ENCODE measurements at places on chromosomes 5 and 9.

GRCh38 chr5:18546591-18546990, 912.3 kb downstream of the TAF11L14 start:
- no peak for DNase-seq

DNA sequence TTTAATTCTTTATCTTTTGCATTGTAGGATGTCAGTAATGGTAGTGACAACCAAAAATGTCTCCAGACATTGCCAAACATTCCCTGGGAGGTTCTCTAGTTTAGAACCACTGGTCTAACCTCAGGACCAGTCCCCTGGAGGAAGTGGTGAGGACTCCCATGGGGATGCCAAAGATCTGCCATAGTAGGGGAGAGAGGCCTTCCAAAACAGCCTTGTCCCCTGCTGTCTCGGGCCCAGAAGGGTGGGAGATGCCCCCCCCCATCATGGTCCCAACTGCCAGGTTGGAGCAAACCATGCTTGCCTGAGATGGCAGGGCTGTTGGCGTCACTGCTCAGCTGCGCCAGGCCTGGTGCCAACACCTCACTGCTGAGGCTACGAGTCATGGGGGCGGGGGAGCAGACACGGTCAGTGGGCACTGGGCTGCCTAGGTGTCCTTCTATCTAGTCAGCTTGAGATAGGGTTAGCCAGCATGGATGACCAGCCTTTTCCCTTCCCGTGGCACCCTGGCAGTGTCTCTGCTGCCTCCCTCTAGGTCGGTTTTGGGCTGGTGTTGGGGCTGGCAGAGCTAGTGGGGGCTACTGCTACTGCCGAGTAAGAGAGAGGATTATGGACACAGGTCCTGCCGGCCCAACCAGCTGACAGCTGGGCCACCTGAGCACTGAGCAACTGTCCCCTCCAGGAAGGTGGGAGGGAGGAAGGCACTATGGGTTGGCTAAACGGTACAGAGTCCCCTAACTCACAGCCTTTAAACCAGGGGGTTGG, 8.3 kb upstream of the CXXC5 start:
- no peak for DNase-seq

- no peak for DNase-seq
Measured at GRCh38 chr9:76378367-76379073, 15.7 kb downstream of the RFK start.

- DNase-seq, result no peak
Measured at GRCh38 chr5:38240212-38240611, 18.1 kb upstream of the EGFLAM start.

DNA sequence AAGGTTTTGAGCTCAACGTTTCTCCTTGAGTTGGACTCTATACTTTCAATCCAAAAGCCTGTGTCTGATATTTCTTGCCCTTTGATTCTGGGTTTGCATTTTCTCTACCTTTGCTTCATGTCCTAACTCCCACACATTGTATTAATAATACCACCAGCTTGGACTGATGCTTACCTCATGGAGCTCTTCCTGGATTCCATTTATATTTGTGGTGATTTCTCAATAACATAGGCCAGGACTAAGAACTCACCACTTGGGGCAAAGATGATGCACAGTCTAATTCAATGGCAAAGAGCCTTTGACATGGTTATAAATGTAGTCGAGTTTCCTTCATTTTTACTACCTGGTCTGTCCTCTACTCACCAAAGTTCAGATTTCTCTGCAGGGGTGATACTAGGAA, 27.5 kb upstream of the EFNA5 start:
- no peak for DNase-seq

GRCh38 chr5:428219-428618, 14.8 kb upstream of the EXOC3 start:
- DNase-seq, result no peak

DNA sequence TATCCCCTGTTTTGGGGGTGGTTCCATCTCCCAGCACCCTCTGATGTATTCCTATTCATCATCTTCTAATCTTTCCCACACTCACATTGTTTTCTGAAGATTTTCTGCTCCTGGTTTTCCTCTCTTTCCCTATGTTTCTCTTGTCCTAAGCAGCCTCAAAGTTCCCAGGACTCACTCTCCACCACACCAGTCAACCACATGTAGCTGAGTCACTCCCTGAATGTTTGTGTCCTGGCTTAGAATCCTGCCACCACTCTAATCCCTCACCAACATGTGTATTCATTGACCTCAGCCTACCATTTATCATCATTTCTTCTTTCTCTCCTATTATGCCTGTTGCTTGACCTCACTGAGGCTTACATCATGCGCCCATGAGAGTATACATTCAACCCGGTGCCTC, 282.4 kb upstream of the ADAMTS16 start:
- DNase-seq, result no peak

- DNase-seq, result peak; percentile 95
Measured at GRCh38 chr9:95127249-95128176, 190.0 kb downstream of the FANCC start.

DNA sequence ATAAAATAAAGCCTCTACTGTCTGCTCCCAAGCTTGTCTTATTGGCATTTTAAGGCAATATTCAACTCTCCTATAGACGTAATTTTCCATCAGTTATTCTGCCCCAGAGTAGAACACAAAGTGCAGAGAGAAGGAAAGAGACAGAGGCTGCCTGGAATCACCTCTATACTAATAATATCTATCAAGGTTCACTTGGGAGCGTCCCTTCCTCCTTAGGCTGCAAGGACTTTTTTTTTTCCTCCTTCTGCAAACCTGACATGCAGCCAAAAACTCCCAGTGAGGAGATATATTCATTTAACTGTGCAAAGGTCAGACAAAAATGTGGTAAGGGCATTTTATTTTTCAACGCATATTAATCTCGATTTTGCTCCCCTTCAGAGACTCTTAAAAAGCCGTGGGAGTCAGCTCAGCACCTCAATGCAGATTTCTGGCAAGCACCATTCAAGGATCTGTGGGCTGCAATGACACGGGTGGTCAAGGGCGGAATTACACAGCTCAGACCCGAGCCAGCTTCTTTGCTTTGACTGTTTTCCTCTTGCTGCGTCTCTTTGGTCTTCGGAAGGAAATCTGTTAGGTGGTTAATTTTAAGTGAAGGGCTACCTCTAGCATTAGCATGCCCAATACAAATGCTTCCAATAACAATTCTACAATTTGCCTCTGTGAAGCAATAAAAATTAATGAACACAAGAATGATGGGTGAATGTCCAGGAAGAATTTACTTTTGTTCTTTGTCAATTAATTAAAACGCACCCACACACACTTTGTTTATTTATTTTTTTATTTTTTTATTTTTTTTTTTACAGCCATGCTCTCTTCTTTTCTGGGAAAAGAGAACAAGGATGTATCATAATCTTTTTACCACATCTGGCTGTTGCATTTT, 587.7 kb upstream of the GRAMD2B start:
- DNase-seq, result no peak

DNA sequence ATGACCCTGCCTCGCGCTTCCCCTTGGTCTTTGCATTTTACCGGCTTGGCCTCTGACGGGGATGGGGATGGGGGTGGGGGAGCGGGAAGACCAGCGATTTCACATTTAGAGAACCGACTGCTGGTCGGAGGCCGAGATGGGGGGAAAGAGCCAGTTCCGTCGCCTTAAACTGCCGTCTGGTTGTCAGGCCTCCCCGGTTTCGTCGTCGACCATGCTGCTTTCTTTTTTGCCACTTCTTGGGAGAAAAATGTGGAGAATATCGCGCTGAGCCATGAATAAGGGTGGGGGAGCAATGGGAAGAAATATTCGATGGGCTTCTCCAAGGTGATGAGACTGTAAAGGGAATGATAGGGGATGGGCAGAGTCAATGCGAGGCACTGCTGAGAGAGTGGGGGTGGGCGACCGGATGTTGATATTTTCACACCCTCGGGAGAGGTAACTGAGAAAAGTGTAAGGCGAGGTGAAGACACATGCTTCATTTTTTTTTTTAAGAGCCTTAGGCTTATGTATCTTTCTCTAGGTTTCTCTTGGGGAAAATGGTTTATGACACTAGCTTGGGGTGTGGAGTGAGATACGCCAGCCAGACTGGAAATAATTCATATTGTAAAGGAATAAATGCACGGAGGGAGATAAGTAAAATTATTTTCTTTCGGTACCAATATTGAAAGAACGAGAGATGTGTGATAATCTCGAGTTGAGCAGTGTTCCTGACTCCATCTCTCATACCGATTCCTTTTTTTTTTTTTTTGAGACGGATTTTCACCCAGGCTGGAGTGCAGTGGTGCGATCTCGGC, 1.1 kb downstream of the KIF2A start:
- peak; percentile 23 for DNase-seq

- DNase-seq, result peak; percentile 96
Measured at GRCh38 chr9:78031893-78032729, 500 bp upstream of the GNAQ start.

DNA sequence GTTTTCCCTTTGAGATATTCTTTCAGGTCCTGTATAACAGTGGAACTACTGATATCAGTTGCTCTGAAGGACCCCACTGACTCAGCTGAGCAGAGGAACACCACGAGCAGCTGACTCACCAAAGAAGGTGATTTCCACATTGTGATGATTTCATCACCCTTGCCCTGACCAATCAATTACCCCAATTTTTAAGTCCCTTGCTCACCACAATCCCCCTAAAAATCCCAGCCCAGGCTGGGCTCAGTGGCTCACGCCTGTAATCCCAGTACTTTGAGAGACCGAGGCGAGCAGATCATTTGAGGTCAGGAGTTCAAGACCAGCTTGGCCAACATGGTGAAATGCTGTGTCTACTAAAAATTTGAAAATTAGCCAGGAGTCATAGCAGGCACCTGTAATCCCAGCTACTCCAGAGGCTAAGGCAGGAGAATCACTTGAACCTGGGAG, 125.3 kb upstream of the ABCA1 start:
- DNase-seq, result peak; percentile 74

DNA sequence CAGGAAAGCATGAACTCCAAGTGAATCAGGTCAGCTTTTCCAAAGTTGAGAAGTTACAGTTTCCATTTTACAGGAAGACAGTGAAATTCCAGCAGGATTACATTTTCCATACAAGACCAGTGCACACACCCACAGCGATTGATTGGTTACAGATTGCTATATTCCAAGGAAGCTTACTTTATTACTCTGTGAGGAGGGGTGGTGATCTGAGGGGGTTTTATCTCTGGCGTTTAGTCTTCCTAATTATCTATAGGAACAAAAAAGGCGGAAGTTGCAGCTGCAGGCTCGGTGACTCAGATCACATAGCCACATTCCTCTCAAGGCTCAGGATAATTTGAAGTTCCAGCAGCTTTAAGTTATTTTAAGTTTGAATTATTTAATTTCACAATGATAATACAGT, 450.4 kb upstream of the NMUR2 start:
- no peak for DNase-seq

GRCh38 chr9:117574099-117574498, 130.1 kb upstream of the TLR4 start:
- DNase-seq, result no peak

Data from H54 (cell line).